ENCODE measurements at places on chromosomes 7 and 10.

GRCh38 chr7:38878694-38879457, 30.1 kb downstream of the VPS41 start:
- no peak for DNase-seq

- no peak for DNase-seq
Observed at GRCh38 chr10:16776896-16777295, 40.3 kb downstream of the RSU1 start.

- no peak for DNase-seq
Observed at GRCh38 chr10:133128126-133129070, 31.6 kb upstream of the KNDC1 start.

DNA sequence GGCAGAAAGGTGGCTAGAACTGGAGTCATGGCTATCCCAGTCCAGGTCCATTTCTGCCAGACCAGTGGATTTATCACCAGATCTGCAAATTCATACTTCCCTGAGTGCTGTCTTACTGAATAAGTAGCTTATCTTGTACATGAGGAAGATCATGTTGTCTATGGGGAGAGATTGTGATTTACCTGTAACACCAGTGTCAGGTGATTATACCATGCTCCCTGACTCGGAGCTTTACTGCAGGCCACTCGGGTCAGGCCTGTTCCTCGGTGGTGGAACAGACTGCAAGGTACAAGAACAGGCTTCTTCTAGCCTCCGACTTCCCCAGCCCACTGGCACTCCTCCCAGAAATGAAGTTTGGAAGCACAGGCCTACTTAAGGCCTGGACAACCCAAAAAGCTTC, 42.6 kb upstream of the DLG5 start:
- DNase-seq, result no peak

DNA sequence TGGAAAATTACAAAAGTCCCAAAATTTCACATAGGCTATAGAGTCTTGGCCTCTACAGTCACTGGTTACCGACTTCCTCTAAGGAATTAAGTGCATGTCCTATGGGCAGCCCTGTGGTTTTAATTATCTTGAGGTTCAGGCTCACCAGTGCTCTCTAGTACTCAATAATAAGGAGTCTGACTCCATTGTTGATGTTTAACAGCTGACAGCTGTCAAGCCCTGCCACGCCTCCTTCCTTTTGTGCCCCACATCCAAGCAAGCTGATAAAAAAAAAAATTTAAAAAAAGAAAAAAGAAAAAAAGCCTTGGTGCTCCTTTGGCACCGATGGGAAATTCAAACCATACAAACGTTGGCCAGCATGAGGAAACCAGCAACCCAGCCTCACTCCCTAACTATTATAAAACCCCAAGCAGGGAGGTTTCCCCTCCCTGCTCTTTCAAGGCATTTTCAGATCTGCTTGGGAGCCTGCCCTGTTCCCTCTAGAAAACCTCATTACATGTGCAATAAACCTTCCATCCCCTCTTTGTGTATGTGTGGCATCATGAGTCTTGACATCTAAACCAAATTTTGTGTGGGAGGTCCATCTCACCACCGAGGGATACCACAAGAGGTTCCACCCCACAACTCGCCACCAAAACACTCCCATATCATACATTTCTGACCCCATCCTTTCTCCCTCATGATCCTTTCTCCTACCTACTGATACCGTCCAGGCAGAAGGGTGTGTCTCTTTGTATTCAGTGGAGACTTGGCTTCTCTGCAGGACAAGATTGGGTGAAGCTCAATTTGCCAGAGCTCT, 70.9 kb upstream of the CCDC71L start:
- no peak for DNase-seq

GRCh38 chr10:50033481-50033880, 34.3 kb upstream of the WASHC2A start:
- no peak for DNase-seq

DNA sequence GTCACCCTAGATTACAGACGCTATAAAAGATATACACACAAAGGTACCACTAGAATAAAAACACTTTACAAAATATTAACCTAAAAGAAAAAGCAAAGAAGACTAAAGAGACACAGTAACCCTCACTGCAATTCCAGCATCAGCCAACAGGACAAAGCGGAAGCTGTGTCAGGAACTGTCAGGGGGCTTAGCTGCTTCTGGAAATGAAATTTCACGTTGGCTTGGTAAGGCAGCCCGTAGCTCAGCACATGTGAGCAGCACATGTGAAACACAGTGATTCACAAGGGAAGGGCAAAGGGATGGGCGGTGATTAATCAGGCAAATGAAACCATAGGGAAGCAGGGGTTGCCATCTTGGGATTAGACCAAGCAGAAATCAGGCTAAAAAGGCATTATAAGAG, 195.4 kb downstream of the MGMT start:
- DNase-seq, result no peak

GRCh38 chr7:52794621-52795020, 240.8 kb upstream of the POM121L12 start:
- DNase-seq, result no peak

GRCh38 chr7:22317632-22318031, 39.3 kb downstream of the RAPGEF5 start:
- DNase-seq, result no peak

DNA sequence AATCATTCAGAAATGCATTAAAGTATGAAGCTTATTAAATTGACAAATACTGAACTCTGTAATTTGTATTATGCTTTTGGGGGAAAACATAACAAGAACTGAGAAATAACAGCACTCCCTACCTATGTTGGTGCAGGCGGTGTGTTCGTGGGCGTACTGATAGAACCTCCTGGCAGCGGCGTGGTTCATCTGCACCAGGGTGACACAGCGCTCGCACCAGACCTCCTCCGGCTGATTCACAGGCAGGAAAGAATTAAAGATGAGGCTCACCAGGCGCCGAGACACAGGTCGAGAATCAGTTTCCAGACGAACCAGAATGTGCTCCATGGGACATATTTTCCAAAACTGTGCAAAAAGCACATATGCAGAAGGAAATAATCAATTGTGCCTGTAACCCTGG, 40.2 kb downstream of the NCAPG2 start:
- no peak for DNase-seq

GRCh38 chr10:33627611-33628010, 293.1 kb upstream of the NRP1 start:
- DNase-seq, result no peak

GRCh38 chr10:80166581-80167470, 34.3 kb downstream of the PLAC9 start:
- DNase-seq, result no peak

DNA sequence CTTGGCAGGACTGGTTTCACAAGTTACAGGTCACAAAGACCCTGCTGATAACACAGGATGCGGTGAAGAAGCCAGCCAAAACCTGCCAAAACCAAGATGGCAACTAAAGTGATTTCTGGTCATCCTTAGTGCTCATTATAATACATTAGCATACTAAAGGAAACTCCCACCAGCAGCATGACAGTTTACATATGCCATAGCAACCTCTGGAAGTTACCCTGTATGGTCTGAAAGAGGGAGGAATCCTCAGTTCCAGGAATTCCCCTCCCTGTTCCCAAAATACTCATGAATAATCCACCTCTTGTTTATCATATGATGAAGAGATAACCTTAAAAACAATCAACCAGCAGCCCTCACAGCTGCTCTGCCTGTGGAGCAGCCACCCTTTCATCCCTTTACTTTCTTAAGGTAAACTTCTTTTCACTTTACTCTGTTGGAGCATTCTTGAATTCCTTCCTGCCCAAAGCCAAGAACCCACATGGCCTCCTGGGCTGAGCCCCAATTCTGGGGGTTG, 21.9 kb downstream of the DPY19L1 start:
- no peak for DNase-seq

DNA sequence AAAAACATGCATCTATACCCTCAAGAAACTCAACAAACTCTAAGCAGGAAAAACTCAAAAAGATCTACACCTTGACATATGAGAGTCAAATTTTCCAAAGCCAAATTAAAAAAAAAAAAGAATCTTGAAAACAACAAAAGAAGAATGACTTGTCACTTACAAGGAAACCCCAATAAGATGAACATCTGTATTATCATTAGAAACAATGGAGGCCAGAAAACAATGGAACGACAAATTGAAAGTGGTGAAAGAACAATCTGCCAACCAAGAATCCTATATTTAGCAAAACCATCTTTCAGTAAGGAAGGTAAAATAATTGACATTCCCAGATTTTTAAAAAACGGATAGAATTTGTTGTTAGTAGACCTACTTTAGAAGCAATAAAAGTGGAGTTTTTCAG, 516.8 kb downstream of the ACTR3B start:
- no peak for DNase-seq

GRCh38 chr10:100081075-100082001, at the start of gene CPN1:
Gene CPN1, minus strand, starts transcription at chr10:100081869. Its CDS starts 244 bp downstream, at chr10:100081625.
- no peak for DNase-seq

GRCh38 chr10:86668297-86669165, at the start of gene LDB3:
Gene LDB3, plus strand, starts transcription at chr10:86668511. Its CDS starts 181 bp downstream, at chr10:86668692.
- no peak for DNase-seq

DNA sequence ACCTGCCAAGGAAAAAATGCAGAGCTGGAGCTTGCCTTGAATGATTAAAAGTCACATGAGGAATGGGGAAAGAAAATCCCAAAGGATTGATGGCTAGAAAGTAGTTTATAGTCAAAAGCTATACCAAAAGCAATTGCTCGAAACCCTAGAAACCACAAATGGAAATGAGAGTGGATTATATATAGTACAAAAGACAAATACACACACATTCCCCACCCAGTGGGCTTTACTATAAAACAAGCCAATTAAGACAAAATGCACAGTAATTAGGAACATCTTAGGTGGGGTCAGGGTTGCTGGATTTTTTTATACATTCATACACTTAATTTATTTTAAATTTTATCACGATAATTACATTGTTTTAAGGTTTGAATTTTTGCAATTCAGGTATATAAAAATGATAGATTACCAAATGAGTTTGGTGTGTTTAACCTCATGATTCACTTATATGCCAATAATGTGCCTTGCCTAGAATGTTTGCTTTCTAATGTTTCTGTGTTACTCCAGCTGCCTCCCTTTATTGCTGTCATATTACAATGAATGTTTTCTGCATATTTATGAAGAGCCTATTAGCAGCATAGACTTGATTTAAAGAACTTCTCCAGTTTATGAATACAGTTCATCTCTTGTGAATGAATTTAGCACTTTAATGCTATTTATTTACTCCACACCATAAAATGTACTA, 421.3 kb downstream of the EXOC4 start:
- DNase-seq, result no peak

DNA sequence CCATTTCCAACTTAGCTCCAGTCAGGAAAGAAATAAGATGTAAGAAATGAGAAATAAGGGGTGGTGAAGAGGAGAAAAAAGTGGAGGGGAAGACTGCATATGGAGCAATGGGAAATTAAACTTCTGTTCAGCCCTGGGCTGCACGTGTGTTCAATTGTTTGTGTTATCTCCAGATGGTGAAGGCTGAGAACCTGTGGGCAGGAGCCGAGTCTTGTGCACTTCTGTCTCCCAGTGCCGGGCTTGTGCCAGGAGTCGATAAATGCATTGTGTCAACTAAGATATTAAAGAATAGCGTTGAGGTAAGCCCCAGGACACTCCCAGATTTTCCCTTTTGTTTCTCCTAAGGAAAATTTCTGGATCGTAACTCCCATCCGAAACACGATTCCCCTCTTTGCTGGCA, 98.2 kb downstream of the PRLHR start:
- DNase-seq, result no peak

DNA sequence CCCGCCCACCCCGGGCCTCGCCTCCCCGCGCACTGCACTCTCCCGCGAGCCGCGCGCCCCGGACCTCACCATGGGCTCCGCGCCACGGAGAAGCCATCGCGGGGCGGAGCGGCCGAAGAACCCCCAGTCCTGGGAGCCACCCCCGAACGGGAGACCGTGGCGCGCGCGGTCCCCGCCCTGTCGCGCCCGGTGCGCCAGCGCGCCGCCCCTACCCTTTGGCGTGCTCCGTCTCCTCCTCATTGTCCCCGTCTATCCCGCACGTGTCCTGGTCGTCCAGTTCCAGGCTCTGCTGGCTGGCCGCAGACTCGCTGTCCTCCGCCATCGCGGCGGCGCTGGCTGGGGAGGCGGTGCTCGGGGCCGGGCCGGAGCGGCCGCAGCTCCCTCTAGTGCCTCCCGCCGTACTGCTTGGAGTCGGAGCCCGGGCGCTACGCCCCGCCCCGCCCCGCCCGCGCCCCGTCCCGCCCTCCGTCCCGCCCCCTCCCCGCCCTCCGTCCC, at the start of gene NMT2:
Gene NMT2 (minus strand): TSS at position 403 of the 495 bp plus-strand sequence. CDS start 81 bp downstream, at position 322.
- no peak for DNase-seq

- DNase-seq, result no peak
Observed at GRCh38 chr7:84337429-84337828, 142.8 kb upstream of the SEMA3A start.

GRCh38 chr10:114638821-114639625, 19.1 kb downstream of the ABLIM1 start:
- DNase-seq, result no peak

DNA sequence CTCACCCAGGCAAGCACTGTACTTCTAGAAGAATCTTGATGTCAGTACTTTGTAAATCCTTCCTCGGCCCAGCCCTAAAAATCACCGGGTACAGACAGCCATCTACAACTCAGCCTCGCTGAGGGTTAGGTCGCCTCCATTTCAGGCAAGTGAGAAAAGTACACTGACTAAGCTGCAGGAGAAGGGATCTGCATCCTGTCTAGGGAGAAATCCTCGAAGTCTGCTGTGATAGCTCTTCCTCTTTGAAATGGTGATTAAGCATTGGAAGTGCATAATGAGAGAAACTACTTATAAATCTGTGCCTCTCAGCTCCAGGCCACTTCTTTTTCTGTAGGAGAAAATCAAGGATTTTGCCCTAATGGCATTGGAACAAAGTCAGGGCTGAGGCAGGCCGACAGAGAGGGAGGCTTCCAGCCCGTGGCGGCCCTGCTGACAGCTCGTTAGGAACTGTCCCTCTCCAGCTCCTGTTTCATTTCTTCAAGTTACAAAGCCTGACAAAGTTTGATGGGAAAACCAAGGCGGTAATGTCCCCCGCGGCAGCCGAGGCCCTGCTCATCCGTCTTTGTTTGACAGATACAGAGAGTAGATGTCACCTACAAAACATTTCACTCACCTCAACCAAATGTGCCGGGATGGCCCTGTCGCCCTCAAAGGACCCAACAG, 14.1 kb upstream of the GOT1 start:
- no peak for DNase-seq

GRCh38 chr10:48658975-48659269, 25.8 kb upstream of the WDFY4 start:
- no peak for DNase-seq

GRCh38 chr10:97063271-97063982, 122.3 kb downstream of the SLIT1 start:
- DNase-seq, result no peak

GRCh38 chr10:102596506-102596971, 47.7 kb upstream of the TRIM8 start:
- peak; percentile 17 for DNase-seq

GRCh38 chr10:123945325-123945920, 53.8 kb upstream of the CPXM2 start:
- no peak for DNase-seq

DNA sequence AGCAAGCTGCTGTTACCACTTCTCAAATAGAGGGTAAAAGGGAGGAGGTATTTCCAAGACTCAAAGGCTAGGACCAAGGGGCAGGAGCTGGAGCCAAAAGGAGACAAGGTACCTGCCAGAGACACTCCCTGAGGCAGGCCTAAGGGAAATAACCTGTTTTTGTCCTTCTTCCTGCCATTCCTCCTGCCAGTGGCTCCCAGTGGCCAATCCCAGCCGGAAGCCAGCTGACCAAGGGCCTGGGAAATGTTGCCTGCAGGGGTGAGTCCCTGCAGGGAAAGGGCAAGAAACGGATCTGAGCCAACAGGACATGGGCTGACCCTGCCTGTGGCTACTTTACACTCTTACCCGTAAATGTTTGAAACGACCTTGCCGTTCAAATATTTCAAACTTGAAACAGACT, 3.5 kb downstream of the CYTH3 start:
- no peak for DNase-seq
